Upper lobe of left lung (tissue), 6 donors: ENCODE measurements at places on chromosomes 6 and 20. TPM values are rescaled to one million over a fixed set of nuclear protein-coding genes. Genes with fewer than 3 reads are reported as not detected.

GRCh38 chr20:53345536-53346334 lies 247.9 kb downstream of the ZNF217 start:
- no peaks in the 10 kb centered on the region for H3K36me3 ChIP-seq
- H3K4me3 ChIP-seq, result no peak overlapping the region
- H3K27ac ChIP-seq, result no peak overlapping the region
- H3K4me1 ChIP-seq, result no peaks in the 10 kb centered on the region
- no peak for DNase-seq
- H3K27me3 ChIP-seq, result no peaks in the 10 kb centered on the region

MYBL2 gene
- total RNA-seq, result 0.69 TPM

WFDC9 gene
- total RNA-seq, result not detected

DNA sequence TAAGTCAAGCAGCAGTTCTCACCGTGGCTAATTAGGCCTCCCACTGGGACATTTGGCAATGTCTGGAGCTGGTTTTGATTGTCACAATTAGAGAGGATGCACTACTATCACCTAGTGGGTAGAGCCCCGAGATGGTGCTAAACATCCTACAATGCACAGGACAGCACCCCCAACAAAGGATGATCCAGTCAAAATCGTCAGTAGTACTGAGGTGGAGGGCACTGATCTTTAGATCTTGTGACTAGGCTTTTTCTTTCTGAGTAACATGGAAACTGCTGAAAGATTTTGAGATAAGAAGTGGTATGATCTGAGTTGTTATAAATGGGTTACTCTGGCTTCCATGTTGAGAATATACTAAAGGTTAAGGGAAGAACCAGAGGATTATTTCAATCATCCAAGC lies 12.0 kb downstream of the UBD start:
- H3K27ac ChIP-seq, result no peak overlapping the region
- no peaks in the 10 kb centered on the region for H3K4me1 ChIP-seq
- H3K27me3 ChIP-seq, result no peaks in the 10 kb centered on the region
- no peak overlapping the region for H3K4me3 ChIP-seq
- H3K36me3 ChIP-seq, result no peaks in the 10 kb centered on the region
- DNase-seq, result no peak

GRCh38 chr20:55880361-55880760 lies 125.0 kb downstream of the CBLN4 start:
- no peak overlapping the region for H3K27ac ChIP-seq
- DNase-seq, result no peak
- H3K36me3 ChIP-seq, result no peaks in the 10 kb centered on the region
- no peaks in the 10 kb centered on the region for H3K4me1 ChIP-seq
- no peak overlapping the region for H3K4me3 ChIP-seq
- H3K27me3 ChIP-seq, result no peaks in the 10 kb centered on the region

GRCh38 chr6:151747896-151748295 lies 59.6 kb upstream of the ESR1 start:
- no peak overlapping the region for H3K4me3 ChIP-seq
- H3K36me3 ChIP-seq, result no peaks in the 10 kb centered on the region
- H3K4me1 ChIP-seq, result no peaks in the 10 kb centered on the region
- H3K27me3 ChIP-seq, result no peaks in the 10 kb centered on the region

HSPA12B gene
- 53.7 TPM for total RNA-seq

HLA-C gene
- total RNA-seq, result 1,434 TPM

NHSL1 gene
- total RNA-seq, result 37.3 TPM

DNA sequence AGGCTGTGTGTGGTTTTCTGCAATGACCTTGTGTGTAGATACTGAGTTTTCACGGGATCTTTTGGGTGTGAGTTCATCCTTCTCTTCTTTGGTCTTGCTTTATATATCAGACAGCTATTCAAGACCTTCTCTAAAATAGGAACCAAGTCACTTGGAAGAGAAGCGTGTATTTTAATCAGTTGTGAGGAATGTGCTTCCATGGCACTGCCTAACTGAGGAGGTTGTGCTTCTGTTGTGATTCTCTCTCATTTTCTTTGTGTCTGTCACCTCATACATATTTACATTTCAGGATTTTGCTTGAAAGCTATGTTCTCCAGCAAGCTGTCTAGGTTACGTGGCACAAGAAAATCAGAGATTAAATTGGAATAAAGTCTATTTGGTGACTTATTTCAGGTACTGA lies 428.7 kb downstream of the QKI start:
- no peaks in the 10 kb centered on the region for H3K27me3 ChIP-seq
- no peak overlapping the region for H3K27ac ChIP-seq
- H3K36me3 ChIP-seq, result no peaks in the 10 kb centered on the region
- no peak overlapping the region for H3K4me3 ChIP-seq
- H3K4me1 ChIP-seq, result no peaks in the 10 kb centered on the region
- DNase-seq, result no peak
